Right atrium auricular region (tissue), 2 donors: ENCODE measurements at places on chromosomes 16 and 17. TPM values are rescaled to one million over a fixed set of nuclear protein-coding genes. Genes with fewer than 3 reads are reported as not detected.
A peak's percentile ranks its signal among the peaks of the same experiment; 100 is the strongest.

DNA sequence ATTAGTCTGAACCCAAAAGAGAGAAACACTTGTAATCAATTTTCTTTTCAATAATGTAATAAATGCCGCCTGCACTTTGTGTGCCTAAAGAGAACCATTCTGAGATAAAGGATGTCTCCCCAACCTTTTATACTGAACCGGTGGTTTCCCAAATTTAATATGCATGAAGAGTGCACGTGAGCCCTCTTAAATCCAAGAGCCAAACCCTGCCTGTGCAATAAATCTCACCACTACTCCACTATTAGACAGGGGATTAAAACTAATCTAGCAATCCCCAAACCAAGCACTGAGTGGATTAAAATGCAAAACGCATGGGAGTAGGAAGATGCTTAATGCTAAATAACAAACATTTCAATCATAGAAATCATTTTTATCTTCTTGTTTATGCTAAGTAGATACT, 351.0 kb upstream of the PSMD7 start:
- H3K4me3 ChIP-seq = no peak overlapping the region
- H3K4me1 ChIP-seq = no peaks in the 10 kb centered on the region
- no peaks in the 10 kb centered on the region for H3K27me3 ChIP-seq
- no peak for DNase-seq
- no peak overlapping the region for H3K27ac ChIP-seq
- no peaks in the 10 kb centered on the region for H3K36me3 ChIP-seq

DNA sequence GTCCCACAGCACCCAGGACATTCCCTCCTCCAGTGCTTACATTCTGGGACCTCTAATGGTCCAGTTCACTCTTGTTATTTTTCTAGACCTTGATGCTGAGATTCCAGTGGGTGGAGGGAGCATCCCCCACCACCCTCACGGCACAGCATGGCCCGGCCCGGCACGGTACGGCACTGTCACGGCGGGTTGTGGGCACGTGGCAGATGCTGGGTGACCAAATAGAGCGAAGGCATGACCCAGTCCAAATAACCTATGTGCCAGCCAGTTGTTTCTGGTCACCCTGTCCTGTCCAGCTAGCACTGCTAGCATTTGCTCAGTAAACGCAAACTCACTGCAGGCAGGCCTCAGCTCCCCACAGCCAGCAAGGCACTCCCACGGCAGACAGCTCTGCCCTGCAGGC, 204.7 kb downstream of the ENGASE start:
- no peak overlapping the region for H3K4me3 ChIP-seq
- no peaks in the 10 kb centered on the region for H3K36me3 ChIP-seq
- no peak for DNase-seq

The ABCA8 gene
- total RNA-seq = 59.1 TPM

The KRTAP4-3 gene
- not detected for total RNA-seq

DNA sequence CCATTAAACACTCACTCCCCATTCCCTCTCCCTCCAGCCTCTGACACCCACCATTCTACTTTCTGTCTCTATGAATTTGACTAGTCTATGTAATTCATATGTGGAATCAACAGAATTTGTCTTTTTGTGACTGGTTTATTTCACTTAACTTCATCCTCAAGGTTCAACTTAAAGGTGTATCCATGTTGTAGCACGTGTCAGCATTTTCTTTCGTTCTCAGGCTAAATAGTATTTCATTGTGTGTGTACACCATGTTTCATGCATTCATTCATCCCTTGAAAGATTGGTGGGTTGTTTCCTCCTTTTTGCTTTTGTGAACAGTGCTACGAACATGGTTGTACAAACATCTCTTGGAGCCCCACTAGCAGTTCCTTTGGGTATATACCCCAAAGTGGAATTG, 36.0 kb downstream of the ATP2C2 start:
- no peak overlapping the region for H3K27ac ChIP-seq
- no peaks in the 10 kb centered on the region for H3K4me1 ChIP-seq
- DNase-seq = no peak
- no peak overlapping the region for H3K4me3 ChIP-seq
- H3K27me3 ChIP-seq = no peaks in the 10 kb centered on the region
- H3K36me3 ChIP-seq = no peaks in the 10 kb centered on the region

The TMIGD1 gene
- total RNA-seq = not detected

DNA sequence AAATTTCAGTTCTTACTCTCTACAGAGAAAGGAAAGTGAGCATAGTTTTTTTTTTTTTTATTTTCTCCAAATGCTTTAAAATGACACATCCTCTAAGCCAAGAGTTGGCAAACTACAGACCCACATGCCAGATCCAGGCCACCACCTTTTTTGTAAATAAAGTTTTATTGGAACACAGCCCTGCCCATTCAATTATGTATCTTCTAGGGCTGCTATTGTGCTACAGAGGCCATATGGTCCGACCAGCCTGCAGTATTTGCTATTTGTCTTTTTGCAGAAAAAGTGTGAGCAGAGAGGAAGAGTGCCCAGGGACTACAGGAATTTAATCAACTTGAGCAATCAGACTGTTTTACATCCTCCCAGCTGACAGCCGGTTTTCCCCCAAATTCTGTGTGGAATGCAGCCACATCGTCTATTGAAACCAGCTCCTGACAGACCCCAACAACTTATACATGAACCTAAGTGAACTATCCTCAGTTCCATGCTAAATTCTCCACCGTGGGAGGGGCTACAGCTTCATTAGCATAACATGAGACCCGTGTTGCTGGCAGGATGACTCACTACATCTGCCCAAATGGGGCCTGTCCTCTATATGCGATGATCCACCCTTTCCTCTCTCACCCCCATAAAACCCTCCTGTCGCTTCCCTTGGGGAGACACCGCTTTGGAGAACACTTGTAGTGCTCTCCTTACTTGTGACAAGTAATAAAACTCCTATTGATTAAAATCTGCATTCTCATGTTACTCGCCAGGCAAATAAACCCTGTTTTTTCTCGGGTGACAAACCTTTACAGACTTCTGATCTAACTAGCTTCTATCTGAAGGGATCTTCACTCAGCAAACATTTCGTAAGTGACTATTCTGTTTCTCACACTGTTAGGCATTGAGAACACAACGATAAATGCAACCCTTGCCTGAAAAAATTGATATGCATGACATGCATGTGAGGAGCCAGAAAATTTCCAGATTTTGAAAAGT, 149.4 kb upstream of the HS3ST3A1 start:
- H3K36me3 ChIP-seq = no peaks in the 10 kb centered on the region
- DNase-seq = no peak
- H3K4me1 ChIP-seq = peaks cover 2% of the 10 kb centered on the region
- no peak overlapping the region for H3K27ac ChIP-seq
- H3K27me3 ChIP-seq = no peaks in the 10 kb centered on the region

DNA sequence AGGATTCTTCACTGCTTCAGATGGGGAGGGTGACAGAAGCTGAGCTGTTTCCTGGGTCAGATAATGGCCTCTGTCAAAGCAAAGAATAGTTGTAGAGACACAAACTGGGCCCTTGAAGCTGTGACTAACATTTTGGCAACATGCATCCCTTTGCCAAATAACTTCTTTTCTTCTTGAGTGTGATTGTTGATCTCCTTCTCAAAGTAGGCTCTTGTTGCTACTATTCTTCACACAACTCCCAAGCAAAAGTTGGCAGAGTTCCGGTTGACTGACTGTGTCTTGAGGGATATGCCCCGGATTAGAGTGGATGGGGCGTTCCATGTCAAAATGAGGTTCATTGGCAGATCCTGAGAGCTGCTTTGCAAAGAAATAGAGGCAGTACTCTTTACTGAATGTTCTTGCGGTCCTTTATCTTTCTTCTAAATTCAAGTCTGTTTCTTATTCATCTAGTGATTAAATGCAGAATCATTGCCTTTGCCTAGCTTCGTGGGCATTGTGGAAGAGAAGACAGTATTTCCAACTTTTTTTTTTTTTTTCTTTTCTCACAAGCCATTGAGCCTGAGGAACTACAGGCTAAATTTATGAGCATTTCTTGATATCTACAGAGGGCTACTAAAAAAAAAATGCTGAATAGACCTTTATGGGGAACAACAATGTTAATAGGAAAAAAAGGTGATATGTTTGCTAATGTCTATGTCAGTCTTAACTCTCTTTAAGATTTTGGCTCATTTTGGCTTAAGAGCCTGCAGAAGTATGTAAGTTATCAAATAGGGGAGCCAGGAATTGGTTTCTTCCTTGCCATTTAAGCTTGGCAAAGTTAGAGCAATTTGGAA, 5.8 kb downstream of the WIPF2 start:
- H3K27me3 ChIP-seq = no peaks in the 10 kb centered on the region
- peaks cover 3% of the 10 kb centered on the region for H3K36me3 ChIP-seq
- peak; percentile 88 for DNase-seq
- no peaks in the 10 kb centered on the region for H3K4me1 ChIP-seq
